Renal cortical epithelial cell (primary cell): ENCODE measurements at places on chromosomes 12 and 14.

DNA sequence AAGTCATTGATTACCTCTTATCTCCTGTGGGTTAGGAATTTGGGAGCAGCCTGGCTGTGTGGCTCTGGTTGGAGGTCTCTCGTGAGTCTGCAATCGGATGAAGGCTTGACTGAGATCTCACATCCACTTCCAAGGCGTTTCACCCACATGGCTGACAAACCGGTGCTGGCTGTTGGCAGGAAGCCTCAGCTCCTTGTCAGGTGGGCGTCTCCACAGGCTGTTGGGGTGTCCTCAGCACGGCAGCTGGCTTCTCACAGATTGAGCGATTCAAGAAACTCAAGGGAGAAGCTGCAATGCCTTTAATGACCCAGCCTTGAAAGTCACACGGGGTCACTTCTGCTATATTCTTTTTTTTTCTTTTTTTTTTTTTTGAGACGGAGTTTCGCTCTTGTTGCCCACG is 28.6 kb upstream of the CORO1C start:
- DNase-seq = no peak

DNA sequence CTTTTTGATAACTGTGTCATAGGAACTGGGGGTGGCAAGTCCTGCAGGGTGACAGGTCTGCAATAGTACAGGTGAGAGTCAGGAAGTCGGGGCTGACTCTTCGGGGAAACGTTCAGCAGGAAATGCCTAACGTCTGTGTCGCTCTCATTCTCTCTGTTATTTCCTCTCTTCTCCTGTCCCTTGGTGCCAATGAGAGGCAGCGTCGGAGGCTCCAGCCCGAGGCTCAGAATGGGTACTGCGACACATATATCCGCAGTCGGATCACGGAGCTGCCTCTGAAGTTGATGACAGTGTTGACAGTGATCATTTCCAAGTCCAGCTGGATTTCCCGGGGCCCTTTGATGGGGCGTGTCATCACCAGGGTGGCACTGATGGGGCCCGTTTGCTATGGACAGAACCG is 2.7 kb upstream of the TC2N start:
- DNase-seq = no peak

- DNase-seq = no peak
Measured at GRCh38 chr12:68631227-68631626, 20.5 kb downstream of the RAP1B start.

DNA sequence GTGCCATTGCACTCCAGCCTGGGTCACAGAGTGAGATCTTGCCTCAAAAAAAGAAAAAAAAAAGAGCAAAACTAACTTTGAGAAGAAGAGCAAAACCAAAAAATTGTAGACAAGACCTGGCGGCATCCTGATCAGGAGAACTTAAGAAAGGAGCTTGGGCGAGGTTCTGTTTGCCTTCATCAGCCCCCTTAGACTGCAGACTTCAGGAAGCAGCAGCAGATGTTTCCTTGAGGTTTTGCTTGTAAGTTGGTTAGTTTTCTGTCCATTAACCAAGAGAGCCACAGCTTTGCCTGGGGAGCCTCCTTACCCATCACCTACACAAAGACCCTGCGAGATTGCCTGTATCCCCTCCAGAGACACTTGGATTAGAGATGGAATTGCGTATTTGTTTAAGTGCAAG is 189.0 kb downstream of the AACS start:
- DNase-seq = no peak

DNA sequence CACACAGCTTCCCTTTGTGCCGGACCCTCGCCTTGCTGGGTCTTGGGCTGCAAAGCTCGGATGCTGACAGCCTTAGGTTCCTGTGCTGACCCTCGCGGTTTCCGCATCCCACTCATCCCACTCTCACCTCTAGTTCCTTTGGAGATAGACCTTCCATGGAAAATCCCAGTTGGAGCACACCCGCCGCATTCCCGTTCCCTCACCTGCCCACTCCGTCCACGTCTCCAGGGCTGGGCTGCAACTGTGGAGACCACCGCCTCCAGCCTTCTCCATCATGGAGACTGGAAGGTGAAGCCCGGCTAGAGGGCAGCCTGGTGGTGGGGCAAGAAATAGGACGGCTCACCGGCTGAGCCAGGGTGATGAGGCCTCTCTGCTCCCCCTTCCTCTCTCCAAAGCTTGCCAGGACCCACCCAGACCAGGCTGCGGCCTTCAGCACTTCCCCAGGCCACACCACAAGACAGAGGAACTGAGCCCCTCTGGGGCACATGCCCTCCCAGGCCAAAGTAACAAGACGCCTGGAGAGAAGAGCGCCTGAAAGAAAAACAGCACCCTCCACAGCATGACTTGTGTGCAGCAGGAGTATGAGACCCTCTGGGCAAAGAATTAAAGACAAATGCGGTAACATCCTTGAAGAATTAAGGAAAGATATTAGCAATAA is 15.0 kb downstream of the TMEM121 start:
- DNase-seq = no peak

- no peak for DNase-seq
Measured at GRCh38 chr12:48954061-48954460, 3.2 kb downstream of the ARF3 start.

GRCh38 chr12:12791756-12792369 is 6.4 kb downstream of the APOLD1 start:
- peak; percentile 13 for DNase-seq

DNA sequence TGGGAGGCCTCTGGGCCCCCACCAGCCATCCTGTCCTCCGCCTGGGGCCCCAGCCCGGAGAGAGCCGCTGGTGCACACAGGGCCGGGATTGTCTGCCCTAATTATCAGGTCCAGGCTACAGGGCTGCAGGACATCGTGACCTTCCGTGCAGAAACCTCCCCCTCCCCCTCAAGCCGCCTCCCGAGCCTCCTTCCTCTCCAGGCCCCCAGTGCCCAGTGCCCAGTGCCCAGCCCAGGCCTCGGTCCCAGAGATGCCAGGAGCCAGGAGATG is 729 bp upstream of the GAPDH start:
- DNase-seq = no peak

GRCh38 chr12:20646239-20646827 is 48.8 kb upstream of the SLCO1C1 start:
- peak; percentile 41 for DNase-seq

- peak; percentile 89 for DNase-seq
Measured at GRCh38 chr12:69884386-69884785, 59.4 kb downstream of the MYRFL start.

GRCh38 chr12:3603576-3603975 is 112.6 kb downstream of the PRMT8 start:
- no peak for DNase-seq

GRCh38 chr12:52627395-52628110 is 9.2 kb upstream of the KRT73 start:
- no peak for DNase-seq

DNA sequence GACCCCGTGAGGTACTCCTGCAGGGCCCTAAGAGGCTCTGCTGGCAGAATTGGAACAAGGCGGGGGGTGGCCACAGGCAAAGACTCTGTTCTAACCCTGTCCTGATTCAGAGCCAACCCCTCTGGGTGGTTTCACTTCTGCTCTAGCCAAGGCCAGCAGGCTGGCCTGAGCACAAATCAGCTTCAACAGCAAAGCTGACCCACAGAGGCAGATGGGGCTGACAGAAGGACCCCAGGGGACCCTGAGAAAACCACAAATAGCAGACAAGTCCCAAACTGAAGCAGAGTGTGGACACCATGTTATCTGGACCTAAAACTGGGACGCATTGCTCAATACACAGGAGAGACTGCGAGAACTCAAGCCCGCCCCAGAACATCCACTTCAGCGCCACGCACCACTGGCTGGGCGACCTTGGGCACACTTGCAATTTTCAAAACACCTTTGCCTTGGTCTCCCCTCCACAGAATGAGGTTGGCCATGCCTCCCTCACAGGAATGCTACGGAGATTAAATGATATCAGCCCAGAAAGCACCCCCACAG is 76.4 kb upstream of the DICER1 start:
- peak; percentile 70 for DNase-seq
